SJCRH30 (cell line): ENCODE measurements at places on chromosomes 1 and 21.

DNA sequence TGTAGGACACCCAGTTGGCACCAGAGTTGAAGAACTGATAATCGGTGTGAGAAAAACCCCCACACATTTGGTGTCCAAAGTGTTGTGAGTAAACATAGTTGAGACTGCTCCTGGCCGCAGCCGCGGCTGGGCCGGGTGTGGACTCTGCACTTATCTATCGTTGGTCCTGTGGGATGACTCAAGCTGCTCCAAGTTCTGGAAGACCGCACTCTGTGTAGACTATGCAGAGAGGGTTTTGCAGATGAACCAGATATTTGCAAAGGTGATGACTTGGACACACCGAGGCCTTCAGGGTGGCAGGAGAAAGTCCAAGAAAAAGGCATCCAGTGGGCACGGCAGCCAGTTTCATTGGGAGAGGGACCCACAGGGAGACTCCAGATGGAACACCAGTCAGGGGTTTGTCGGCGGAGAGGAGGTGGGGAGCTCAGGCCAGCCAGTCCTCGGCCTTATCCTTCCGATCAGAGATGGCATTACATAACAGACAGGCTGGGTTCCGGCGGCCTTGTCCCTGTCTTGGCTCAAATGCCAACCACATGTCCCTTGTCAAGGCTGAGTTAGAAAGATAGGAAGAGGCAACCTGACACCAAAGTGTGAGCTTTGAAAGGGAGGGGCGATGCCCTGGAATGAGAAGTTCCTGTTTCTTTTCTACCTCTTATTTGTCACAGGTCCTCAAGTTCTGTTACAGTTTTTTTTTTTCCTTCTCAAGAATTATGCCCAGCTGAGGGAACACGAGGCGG is 21.1 kb downstream of the C2CD2 start:
- DNase-seq = no peak

GRCh38 chr1:41919764-41920397 is 1.2 kb upstream of the HIVEP3 start:
- peak; percentile 36 for DNase-seq

- no peak for DNase-seq
These were observed 13.0 kb upstream of the PEAR1 start for GRCh38 chr1:156880473-156880872.

GRCh38 chr1:101235696-101236515 is 913 bp upstream of the S1PR1 start:
- DNase-seq = peak; percentile 62

GRCh38 chr1:169809370-169810095 is 14.8 kb upstream of the METTL18 start:
- peak; percentile 49 for DNase-seq

GRCh38 chr1:198577444-198577843 is 37.0 kb upstream of the ATP6V1G3 start:
- no peak for DNase-seq

GRCh38 chr1:64686828-64687724 is 57.8 kb upstream of the RAVER2 start:
- DNase-seq = peak; percentile 64

DNA sequence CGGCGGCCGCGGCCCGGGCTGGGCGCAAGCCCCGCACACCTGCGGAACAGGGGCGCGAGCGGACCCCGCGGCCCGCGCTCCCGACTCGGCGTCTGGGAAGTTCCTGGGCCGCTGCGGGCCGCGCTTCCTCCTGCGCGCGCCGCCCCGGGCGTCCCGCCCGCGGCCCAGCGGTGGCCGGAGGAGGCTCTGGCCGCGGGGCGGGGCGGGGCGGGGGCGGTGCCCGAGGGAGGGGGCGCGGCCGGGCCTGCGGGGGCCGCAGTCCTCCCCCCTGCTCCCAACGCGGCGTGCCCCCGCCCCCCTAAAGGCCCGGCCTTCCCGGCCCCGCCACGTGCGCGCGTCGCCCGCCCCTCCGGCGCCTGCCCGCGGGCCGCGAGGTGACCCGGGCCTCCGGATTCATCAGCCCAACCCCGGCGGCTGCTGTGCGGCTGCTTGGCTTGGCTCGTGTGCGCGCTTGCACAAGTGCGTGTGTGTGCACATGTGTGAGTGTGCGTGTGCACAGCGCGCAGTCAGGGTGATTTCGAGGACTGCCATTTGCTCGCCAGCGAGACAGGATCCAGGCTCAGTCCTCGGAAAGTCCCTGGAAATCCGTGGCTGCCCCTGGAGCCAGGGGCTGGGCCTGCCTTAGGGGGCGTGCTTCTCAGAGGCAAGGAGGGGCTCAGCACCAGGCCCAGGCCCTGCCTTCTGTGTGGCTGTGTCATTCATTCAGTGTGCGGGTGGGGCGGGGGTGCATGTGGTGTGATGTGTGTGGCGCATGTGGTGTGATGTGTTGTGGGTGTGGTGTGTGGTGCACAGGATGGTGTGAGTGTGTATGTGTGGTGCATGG is at the start of gene C2CD2:
C2CD2 (minus strand) TSS at position 188 of the 823 bp plus-strand sequence. CDS start 370 bp downstream, outside the sequence.
- DNase-seq = peak; percentile 77

DNA sequence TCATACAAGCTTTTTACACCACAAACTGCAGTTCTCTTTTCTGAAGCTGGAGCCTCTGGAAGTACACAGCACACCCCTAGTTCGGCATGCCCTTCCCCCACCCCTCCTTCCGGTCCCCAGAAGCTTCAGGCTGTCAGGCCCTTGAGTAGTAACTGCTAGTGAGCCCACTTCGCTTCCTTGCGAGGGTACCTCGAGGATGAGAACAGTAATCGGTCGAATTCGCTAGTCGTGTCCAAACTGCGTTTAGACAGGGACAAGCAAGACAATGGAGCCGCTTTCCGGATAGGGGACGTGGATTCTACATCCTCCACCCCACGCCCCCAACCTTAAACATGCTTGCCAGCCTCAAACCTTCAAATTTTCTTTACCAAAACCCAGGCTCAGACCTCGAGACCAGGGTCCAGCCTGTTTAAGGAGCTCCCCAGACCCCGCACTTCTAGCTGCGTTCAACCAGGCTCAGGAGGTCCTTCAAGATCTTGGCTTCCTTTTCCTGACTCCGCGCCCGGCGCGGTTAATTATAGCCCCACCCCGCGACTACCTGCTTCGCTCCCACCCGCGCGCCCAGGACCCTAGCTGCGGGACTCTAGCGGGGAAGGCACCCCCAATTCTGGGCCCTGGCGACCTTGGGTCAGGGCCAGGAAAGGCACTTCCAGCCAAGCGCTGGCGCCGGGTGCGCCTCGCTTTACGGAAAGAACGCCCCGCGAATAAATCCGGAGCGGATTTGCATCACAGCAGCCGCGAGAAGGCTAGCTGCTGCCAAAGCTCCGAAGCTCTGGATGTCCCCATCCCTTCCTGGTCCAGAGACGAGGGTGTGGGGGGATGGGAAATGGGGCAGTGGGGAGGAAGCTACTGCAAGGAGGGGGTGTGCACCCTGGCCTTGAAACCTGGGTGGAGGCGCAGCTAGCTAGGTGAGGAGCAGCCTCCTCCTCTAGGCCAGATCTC is 8.1 kb upstream of the TSPAN1 start:
- DNase-seq = no peak

GRCh38 chr1:81407000-81407821 is 393.5 kb upstream of the ADGRL2 start:
- DNase-seq = peak; percentile 26

GRCh38 chr1:64701071-64701470 is 43.8 kb upstream of the RAVER2 start:
- DNase-seq = no peak
